ENCODE measurements at places on chromosomes 1 and 21.

DNA sequence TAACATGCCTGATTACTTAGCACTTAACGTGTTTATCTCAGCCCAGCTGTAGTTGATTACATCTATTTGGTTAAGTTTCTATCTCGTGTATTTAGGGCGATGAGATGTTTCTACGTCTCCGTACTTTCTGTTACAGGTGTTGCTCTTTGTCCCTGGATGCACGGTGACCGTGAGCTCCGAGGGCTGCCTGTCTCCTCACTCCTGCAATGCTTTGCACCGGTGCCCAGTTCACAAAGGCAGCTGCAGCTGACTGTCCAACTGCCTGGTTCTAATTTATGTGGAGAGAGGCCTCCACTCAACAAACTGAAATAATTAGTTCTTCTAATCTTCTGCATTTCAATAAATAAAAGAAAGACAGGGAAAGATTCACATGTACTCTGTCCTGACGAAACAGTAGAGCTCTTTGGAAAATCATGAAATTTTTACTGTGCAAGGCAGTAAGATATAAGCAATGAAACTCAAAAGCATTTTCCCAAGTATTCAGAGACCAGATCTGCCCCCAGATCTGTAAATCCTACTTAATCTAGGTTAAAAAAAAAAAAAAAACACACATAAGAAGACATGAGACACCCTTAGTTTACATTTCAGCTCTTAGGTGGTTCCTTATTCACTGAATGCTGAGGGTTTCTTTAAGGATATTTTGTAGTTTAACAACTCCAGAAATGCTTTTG is 108.2 kb downstream of the TGFBR3 start:
- DNase-seq, result no peak

- DNase-seq, result no peak
Observed at GRCh38 chr1:46487818-46488218, 1.8 kb upstream of the DMBX1 start.

DNA sequence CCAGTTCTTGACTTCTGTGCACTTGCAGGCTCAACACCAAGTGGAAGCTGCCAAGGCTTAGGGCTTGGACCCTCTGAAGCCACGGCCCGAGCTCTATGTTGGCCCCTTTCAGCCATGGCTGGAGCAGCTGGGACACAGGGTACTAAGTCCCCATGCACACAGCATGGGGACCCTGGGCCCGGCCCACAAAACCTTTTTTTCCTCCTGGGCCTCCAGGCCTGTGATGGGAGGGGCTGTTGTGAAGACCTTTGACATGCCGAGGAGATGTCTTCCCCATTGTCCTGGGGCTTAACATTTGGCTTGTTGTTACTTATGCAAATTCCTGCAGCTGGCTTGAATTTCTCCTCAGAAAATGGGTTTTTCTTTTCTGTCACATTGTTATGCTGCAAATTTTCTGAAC is 59.8 kb downstream of the DISC1 start:
- DNase-seq, result no peak

- DNase-seq, result no peak
Observed at GRCh38 chr1:41919131-41919530, 409 bp upstream of the HIVEP3 start.

GRCh38 chr1:208176649-208177048 is 67.5 kb downstream of the PLXNA2 start:
- no peak for DNase-seq

DNA sequence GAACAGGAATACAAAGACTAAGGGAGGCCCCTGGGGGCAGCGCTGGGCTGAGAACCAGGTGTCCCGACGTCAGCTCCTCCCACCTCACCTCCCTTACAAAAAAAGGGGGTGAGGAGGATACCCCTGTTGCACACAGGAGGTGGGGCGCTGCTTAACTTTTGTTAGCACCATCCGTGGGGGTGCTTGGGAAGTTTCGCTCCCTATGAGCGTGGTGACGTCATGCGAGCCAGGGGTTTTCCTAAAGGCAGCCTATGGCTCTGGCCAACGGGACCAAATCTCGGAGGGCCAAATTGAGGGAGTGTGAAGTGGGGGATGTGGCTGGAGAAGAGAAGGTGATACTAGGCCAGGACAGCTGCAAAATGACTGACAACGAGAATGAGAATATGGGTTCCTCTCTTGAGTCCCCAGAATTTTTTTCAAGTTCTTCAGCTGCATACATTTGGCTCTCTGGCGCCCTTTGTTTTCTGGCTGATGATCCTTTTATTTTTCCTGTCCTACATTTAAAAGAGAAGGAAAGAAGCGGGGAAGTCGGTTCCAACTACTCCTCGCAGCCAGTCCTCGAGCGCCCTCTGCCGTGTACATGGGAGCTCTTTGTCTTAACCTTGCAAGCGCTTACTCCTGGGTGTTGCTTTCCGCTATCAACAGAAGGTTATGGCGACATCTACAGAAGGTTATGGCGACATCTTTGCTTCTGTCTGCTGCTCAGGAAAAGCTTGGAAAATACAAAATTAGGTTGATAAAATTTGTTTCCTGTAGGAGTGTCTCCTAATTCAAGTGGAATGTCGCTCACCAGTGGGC is 48.0 kb upstream of the ZC3H11B start:
- DNase-seq, result peak; percentile 67

- DNase-seq, result no peak
Observed at GRCh38 chr1:50333595-50333974, 89.7 kb downstream of the DMRTA2 start.

- no peak for DNase-seq
Observed at GRCh38 chr1:195939844-195940243, 668.4 kb downstream of the KCNT2 start.

- DNase-seq, result no peak
Observed at GRCh38 chr21:41195311-41195710, 27.4 kb downstream of the BACE2 start.

- no peak for DNase-seq
Observed at GRCh38 chr21:36534656-36535055, 54.7 kb upstream of the CLDN14 start.

DNA sequence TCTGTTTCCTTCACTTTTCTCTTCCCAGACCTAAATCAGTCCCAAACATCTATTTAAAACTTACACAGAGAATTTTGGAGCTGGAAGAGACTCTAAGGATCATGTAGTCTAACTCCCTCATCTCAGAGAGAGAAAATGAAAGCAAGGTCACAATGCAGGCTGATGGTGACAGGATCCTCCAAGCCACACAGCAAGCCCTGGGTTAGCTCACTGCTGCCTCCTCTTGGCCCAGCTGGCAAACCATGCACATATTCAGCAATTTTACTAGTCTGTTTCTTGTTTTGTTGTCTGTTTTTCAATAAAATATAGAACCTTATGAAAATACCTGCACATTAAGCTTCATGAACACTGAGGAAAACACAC is 27.7 kb upstream of the LY9 start:
- DNase-seq, result no peak

DNA sequence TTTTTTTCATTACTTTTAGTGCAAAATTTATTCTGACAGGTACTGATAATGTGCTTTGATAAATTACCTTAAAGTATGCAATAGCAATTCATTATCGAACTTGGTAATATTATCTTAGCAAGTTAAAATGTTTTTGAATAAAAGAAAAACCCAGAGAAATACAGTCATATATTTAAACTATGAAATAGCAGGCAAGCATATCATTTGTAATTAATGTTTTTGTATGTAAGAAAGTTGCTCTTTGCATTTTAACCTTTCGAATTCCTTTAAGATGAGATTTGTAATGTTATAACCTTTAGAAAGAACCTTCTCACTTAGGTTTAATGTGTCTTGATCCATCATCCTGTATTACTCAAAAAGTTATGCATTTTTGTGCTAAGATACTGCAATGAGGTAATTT is 585.6 kb downstream of the PTBP2 start:
- no peak for DNase-seq

DNA sequence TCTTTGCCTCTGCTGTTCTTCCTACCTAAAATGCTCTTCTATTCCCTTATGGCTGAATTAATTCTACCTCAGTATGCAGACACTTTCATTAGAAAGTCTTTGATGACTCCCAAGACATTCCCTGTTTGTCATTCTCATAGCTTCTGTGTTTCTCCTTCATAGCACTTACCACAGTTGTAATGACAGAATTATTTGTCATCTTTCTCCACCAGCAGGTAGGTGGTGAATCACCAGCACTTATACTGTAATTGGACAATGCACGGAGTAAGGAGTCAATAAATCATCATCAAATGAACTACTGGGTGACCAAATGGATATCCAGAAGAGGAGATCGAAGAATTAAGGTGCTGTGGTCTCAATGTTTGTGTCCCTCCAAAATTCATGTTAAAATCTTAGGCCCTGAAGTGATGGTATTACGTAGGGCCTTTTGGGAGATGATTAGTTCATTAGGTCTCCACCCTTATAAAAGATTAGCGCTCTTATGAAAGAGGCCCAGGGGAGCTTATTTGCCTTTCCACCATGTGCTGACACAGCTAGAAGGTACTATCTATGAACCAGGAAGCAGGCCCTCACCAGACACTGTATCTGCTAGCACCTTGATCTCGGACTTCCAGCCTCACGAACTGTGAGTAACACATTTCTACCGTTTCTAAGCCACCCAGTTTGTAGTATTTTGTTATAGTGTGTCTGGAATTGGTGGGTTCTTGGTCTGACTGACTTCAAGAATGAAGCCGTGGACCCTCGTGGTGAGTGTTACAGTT is 2.4 kb upstream of the CCT8 start:
- DNase-seq, result no peak

GRCh38 chr1:31976401-31976800 is 37.3 kb upstream of the KHDRBS1 start:
- DNase-seq, result no peak

DNA sequence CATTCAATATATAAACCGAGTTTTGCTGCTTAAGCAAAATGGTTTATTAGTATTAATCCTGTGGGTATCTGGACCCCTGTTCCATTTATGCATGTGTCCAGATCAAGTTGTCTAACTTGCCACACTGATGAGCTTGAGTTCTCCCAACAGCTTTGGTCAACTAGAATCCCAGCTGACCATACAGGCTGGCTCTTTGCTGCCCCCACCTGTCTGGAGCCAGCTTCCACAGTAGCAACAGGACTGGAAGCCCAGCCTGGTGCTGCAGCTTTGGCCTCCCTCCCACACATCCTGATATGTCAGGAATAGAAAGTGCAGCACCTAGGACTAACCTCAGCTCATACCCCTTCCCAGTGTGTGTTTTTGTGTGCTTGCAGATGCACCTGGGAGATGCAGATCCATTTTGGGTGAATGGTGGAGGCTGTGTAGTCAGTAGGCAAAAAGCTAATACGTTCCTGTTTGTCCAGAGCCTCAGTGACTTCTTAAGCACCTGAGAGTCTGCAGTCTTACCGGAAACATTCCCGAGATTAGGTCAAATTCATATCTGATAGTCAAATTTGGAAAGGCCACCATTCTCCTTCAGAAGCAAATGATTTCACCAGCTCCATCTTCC is 40.9 kb upstream of the BEND5 start:
- DNase-seq, result no peak

- no peak for DNase-seq
Observed at GRCh38 chr21:39384674-39385298, 35.9 kb upstream of the HMGN1 start.

DNA sequence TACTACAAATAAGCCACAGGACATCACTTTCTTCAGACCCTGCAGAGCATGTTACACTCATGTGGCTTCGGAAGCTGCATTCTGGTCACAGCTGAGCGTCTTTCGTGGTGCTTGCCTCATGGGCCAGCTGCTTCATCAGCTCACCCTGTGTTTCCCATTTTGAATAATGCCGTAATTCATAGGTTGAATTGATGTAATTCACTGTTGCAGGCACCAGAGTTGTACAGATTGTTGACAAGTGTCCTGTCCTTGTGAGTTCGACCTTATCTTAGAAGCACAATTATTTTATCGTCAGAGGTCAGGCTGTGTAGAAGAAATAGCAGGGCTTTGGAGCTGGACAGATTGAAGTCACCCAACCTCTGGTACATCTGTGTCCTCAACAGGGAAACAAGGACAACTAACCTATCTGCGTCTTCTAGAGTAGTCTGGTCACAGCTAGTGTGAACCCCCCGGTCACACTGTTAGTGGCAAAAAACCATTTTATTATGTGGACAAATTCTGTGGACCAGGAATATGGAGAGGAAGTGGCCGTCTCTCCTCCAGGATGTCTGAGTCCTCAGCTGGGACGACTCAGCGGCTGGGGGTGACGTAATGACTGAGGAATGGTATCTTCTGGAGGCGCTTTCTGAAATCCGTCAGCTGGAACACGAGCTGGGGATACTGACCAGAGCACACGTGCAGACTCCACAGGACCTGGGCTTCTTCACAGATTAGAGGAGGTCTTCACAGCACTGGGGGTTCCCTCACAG is 17.8 kb downstream of the PKNOX1 start:
- no peak for DNase-seq

- DNase-seq, result no peak
Observed at GRCh38 chr1:82110366-82111254, 309.9 kb downstream of the ADGRL2 start.

- no peak for DNase-seq
Observed at GRCh38 chr1:3555131-3555920, 56.0 kb downstream of the MEGF6 start.

- no peak for DNase-seq
Observed at GRCh38 chr1:81128079-81128478, 672.7 kb upstream of the ADGRL2 start.

DNA sequence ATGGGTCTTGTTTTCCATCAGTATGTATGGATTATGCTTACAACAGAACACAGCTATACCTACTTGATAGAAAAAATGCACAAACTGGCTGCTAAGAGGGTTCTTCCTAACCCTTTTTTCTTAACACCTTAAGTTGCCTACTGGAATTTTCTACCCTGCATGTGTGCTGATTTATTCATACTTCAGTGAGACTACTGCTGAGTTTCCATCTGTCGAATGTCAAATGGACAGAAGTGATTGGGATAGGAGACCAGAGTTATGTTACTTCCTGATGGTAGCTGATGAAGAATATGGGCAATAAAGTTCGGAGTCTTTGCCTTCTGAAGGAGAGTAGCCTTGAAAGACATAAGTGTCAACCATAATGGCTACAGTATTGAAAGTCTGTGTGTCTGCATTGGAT is 6.5 kb upstream of the DNM3 start:
- DNase-seq, result no peak

DNA sequence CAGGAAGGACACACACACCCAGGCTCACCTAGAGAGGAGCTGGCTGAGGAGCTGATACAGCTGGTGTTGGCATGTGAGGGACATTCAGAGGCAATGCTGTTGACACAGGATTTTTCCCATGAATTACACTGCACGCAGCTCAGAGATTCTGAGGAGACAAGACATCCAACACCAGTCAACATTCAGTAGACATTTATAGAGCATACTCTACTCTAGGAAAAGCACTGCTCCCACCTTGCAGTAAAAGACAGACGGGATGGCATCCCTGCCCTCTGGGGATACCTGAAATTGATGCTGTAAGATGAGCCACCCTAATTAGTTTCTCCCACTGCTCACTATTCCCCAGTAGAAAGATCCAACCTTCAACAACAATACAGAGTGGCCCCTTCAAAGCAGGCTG is 5.1 kb downstream of the LYPD8 start:
- no peak for DNase-seq

All from omental fat pad (tissue), 4 donors.